ENCODE measurements at places on chromosomes 2 and 18.

DNA sequence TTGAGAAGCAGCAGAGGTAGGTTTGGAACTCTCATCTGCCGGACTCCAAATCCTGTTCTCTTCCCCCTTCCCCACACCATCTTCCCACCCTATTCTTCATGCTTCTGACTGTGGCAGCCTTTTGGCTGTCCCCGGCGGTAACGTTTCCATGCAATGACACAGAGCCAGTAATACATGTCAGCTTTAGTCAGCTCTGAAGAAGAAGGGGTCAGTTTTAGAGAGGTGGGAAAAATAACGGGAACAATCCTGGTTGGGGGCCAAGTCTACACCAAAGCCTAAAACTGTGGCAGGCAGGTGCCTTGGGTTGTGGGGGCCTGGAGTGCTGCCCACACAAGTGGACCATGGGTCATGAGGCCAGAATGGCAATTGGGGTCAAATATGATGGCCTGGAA, 106.8 kb downstream of the LPIN1 start:
- no peak for DNase-seq

- no peak for DNase-seq
Measured at GRCh38 chr18:42670860-42671259, 444.6 kb downstream of the RIT2 start.

DNA sequence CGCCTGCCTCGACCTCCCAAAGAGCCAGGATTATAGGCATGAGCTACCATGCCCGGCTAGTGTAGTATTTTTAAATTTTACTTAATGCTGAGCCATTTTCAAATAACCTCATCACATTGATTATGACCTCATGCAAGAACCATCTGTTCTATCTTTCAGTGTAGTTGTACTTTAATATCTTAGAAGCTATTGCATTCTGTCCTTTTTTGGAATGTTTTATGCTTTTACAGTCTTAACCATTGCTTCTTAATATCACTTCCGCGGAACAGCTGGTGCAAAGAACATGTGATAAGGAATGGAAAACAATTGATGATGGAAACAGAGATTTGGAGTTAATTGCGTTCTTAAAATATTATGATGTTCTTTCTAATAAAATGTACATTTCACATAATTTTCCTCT, 2.7 kb downstream of the GEN1 start:
- DNase-seq, result no peak

DNA sequence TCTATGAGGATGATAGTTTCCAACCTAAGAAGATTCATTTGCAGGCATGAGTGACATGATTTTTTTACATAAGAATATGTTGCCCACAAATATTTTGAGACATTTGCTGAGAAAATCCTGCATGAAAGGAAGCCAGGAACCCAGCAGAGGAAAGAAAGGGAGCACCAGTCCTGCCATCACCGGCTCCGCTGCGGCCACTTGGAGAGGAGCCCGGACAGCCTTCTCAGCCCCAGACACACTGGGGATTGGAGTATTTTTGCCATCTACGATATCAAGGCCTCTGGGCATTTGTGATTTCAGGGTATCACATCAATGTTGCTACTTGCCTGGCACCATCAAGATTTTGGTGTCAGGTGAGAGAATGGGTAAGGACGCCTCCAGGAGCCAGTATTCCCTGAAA, 228.3 kb downstream of the PTGR3 start:
- no peak for DNase-seq

DNA sequence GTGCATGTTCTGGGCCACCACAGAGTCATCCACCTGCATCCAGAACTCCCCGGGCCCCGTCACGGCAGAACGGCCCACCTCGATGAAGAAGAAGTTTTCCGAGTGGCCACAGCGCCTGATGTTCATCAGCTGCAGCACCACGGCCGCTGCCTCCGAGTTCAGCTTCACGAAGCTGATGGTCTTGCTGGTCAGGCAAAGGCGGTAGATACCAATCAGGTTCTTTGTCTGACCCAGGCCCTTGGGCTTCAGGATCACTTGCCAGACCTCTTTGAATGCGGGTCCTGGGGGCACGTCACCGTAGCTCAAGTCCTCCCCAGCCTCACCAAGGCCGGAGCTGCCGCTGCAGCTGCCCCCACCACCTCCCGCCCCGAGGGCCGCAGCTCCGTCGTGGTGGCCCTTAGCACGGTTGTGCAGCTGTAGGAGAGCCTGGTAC, 1.6 kb downstream of the IRS1 start:
- no peak for DNase-seq

GRCh38 chr2:9556121-9556743, 602 bp upstream of the ADAM17 start:
- no peak for DNase-seq

- DNase-seq, result no peak
Measured at GRCh38 chr2:26934335-26934724, 36.1 kb upstream of the MAPRE3 start.

DNA sequence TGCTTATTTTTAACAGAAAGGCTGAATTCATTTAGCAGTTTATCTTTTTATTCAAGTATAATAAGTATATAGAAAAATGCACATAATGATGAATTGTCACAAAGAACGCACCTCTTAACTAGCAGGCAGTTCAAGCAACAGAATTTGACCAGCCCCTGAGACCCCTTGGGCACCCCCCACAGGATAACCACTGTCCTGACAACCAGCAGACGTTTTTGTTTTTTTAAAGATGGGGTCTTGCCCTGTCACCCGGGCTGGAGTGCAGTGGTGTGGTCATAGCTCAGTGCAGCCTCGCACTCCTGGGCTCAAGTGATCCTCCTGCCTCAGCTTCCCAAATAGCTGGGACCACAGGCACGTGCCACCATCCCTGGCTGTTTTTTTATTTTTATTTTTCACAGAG, 14.0 kb downstream of the PRELID3A start:
- DNase-seq, result no peak

DNA sequence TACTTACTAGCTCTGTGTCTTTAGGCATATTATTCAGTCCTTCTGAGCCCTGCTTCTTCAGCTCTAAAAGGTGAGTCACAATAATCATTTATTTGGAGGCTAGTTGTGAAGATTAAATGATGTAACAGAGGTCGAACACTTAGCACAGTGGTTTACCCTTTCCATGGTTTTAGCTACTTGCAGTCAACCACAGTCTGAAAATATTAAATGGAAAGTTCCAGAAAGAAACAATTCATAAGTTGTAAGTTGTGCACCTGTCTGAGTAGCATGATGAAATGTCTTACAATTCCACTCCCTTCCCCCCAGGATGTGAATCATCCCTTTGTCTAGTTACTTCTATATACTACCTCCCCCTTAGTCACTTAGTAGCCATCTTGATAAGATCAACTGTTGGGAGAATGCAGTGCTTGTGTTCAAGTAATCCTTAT, 217.6 kb upstream of the THUMPD2 start:
- no peak for DNase-seq

DNA sequence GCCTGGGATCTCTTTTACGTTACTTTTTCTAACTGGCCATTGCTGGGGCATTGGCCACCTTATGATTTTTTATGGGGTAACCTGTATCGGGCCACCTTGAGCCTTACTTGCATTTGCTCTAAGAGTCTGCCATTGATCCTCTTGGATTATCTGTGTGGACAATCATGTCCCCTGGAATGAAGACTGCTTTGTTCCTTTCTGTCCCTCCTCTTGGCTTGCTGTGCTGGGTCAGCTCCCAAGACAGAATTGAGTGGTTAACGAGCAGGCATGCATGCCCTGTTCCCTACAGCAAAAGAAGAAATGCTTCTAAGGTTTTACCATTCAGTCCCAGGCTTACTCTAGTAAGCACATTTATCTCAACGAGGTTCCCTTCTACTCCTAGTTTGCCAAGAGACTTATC, 46.3 kb downstream of the MAL start:
- no peak for DNase-seq

GRCh38 chr2:66696886-66697285, 262.0 kb downstream of the MEIS1 start:
- DNase-seq, result no peak

GRCh38 chr2:69755862-69756467, 14.0 kb downstream of the ANXA4 start:
- DNase-seq, result no peak

GRCh38 chr18:74395648-74396154, 61.4 kb downstream of the DIPK1C start:
- DNase-seq, result no peak

DNA sequence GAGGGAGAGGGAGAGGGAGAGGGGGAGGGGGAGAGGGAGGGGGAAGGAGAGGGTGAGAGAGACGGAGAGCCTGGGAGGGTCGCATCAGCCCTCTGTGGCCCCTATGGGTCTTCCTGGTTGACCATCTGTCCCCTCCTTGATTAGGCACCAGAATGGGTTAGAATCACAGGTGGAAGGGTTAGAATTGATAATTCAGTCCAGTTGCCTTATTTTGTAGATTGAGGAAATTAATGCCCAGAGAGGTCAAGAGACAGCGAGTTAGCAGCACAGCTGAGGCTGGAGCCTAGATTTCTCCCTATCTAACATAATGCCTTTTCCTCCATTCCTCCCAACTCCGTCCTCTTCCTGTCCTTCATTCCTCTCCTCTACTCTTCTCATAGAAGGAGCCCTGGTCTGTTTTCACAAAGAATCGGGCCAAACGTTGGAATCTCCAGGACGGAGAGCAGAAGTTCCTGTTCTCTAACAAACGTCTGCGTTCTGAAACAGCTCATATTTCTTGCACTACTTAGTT, 338 bp upstream of the THUMPD2 start:
- DNase-seq, result no peak

DNA sequence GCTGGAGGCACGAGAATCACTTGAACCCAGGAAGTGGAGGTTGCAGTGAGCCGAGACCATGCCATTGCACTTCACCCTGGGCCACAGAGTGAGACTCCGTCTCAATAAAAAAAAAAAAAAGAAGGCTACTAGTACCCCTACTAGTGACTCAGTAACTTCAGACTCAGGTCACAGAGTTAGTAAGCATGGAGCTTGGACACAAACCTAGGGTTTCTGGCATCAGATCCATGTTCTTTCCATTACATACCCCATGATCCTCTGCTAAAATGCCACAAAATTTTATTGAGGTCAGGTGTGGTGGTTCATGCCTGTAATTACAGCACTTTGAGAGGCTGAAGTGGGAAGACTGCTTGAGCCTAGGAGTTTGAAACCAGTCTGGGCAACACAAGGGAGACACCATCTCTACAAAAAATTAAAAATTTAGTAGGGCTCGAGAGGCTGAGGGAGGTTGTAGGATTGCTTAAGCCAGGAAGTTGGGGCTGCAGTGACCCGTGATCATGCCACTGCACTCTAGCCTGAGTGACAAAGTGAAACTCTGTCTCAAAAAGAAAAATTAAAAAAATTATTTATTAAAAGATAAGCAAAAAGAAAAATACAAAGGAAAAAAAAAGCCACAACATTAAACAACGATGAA, 45.1 kb downstream of the DHX57 start:
- DNase-seq, result no peak

DNA sequence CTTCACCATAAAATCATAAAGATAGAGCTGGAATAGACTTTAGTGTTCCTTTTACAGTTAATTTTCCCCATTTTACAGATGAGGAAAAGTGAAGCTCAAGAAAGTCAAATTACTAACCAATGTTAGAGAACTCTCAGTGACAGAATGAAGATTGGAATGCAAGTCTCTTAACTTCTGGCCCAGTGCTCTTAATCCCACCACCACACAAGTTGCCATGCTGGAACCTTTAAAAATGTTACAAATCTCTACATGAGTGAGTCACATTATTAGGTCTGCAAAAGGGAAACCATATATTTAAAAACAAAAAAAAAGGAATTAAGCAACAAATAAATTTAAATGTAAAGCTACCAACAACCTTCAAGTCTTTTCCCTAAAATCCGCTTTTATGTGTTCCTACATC, 3.5 kb downstream of the NCKAP1 start:
- no peak for DNase-seq

DNA sequence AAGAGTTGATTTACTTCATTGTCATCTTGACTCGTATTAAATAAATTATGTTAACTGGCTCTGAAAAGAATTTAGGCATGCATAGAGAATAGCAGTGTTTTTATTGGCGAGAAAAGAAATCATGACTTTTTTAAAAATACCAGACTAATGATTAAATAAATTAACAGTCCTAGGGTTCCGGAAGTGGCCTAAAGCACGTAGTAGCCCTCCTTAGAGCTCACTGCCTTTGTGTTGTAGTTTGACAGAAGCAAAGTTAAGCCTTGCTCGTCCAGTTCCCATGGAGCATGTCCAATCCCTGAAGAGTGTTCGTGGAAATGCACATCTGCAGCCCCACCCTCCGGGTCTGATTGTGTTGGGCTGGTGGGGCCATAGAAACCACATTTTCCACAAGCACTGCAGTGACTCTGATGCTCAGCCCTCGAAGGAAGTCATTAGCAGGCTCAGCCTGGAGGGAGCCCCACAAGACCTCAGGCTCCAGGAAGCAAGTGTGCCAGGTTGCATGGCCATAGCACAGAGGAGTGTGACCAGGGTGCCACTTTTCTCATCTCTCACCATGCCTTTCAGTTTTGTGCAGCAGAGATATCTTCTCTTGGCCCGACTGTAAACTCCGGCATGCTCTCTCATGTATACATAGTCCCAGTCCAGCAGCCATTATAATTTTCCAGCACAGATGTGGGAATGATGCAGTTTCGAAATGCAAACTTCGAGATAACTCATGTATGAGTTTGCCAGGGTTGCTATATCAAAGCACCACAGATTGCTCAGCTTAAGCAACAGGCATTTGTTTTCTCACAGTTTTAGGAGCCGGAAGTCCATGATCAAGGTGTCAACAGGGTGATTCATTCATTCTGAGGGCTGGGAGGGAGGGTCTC, 188.6 kb upstream of the SH3BP4 start:
- no peak for DNase-seq

DNA sequence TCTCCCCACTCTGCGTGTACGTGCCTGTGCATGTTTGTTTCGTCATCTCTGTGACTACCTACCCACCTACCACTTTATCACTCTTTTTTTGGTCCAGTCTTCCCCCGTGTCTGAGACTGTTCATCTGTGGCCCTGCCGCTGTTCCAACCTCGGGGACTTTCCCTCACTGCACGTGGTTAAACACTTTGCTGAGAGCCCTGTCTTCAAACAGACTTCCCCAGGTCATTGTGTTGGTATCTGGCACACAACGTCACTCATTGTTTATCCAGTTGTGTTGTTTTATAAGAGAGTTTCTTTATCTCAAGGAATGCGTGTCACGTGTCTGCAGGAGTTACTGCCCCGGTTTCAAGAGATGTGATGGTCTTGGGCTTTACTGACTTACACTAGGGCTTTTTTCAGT, 262.0 kb upstream of the RASGRP3 start:
- DNase-seq, result no peak

GRCh38 chr2:75142081-75142480, 57.2 kb downstream of the TACR1 start:
- no peak for DNase-seq

DNA sequence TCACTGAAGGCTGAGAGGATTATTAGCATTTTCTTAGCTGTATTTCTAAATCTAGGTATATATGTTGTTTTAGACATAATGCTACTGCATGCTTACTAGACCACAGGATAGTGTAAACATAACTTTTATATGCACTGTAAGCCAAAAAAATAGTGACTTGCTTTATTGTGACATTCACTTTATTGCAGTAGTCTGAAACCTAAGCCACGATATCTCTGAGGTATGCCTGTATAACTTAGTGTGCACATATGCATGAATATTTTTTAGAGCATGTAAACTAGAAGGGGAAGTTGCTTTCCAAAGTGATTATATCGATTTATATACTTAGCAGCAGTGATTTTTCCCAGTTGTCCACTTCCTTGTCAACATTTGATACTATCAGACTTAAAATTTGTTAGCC, 81.8 kb downstream of the SOS1 start:
- no peak for DNase-seq

GRCh38 chr2:152083202-152083875, 15.5 kb downstream of the CACNB4 start:
- DNase-seq, result no peak

- DNase-seq, result no peak
Measured at GRCh38 chr18:8899000-8899399, 193.6 kb downstream of the MTCL1 start.

- no peak for DNase-seq
Measured at GRCh38 chr2:104408266-104408665, 445.6 kb upstream of the POU3F3 start.

All from stimulated activated CD4-positive, alpha-beta T cell treated with anti-CD3 and anti-CD28 coated beads, Interleukin-1b, Interleukin-23, amount 100 ng/mL, for 1 hour (primary cell).